Omental fat pad (tissue), 4 donors: ENCODE measurements at places on chromosomes 16 and 17. TPM values are rescaled to one million over a fixed set of nuclear protein-coding genes. Genes with fewer than 3 reads are reported as not detected.

NPIPA5 gene
- 22.5 TPM for total RNA-seq

DNA sequence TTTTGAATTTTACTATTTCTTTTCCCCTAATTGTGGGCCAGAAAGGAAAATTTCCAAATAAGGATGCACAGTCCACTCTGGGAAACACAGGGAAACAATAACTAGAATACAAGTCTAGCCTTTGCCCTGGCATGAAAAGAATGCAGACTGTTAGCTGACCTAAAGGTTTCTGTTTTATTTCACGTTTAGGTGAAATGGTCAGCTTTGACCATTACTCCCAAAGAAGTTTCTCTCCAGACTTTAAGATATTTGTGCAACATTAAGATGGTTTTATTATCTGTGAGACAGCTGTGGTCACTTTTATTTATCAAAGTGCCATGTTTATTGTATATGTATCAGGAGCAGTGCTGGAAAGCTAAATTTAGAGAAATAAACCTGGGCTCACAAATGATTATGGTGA, 163.9 kb downstream of the SPECC1 start:
- DNase-seq, result no peak

DNA sequence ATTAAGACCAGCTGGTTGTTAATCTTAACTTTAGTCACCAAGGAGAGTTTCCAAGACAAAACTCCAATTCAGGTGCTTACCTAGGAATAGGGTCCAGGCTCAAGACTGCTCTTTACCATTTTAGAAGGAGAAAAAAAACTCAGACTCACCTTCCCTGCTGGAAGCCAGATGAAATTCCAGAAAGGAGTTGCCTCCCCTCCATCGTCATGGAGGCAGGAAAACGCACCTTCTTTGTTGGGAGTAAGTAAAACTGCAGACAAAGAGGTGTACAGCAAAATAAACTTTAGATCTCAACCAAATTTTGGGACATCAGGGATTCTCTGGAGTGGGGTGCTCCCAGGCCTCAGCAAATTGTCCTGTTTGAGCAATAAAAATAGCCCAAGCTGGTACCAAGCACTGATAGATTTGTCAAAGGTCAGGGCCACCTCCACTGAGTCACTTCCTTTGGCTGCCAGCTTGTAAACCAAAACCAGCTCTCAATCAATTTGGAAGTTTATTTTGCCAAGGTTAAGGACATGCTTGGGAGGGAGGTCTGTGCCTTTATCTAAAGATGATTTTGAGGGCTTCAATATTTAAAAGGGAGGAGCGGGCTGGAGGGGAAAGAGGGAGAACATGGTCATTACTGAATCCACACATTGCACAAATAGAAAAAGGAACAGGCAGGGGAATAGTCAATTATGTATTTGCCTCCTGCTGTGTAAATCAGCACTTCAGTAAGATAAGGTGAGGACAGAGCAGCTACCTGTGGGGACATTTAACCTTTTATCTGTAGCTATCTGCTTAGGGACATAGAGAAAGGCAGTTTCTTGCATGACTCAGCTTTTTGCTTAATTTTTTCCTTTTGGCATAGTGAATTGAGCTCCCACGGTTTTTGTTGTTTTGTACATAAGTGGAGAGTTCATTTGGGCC, 1.5 kb upstream of the ALDH3A2 start:
- DNase-seq, result no peak

MFAP4 gene
- 96.4 TPM for total RNA-seq
